A549 treated with CpdA at 1 μM for 4 hours (cell line): ENCODE measurements at places on chromosomes 16 and 17. TPM values are rescaled to one million over a fixed set of nuclear protein-coding genes. Genes with fewer than 3 reads are reported as not detected.

Gene TLCD2
- 1.0 to 1.7 TPM (median 1.1 TPM) in 5 replicates for total RNA-seq

Gene ACAP1
- 1.9 to 7.2 TPM (median 3.1 TPM) in 5 replicates for total RNA-seq

Gene KRTAP9-4
- not detected in 5 replicates for total RNA-seq

Gene SLC46A1
- 18.5 to 23.4 TPM (median 21.3 TPM) in 5 replicates for total RNA-seq

Gene XAF1
- 0.01 to 0.05 TPM in 2 of 5 replicates, not detected in the others for total RNA-seq

Gene NOD2
- total RNA-seq, result not detected in 5 replicates

Gene CX3CL1
- total RNA-seq, result 0.07 to 0.15 TPM (median 0.12 TPM) in 5 replicates

Gene ZNF469
- 9.4 to 16.7 TPM (median 11.5 TPM) in 5 replicates for total RNA-seq

Gene EPOP
- 11.2 to 15.0 TPM (median 14.6 TPM) in 5 replicates for total RNA-seq

Gene C16orf74
- total RNA-seq, result 9.5 to 18.9 TPM (median 16.3 TPM) in 5 replicates

Gene TPSD1
- total RNA-seq, result 0.03 TPM in 1 of 5 replicates, not detected in the others

Gene ANKRD13B
- total RNA-seq, result 18.8 to 27.6 TPM (median 24.3 TPM) in 5 replicates

Gene TXNDC11
- total RNA-seq, result 36.9 to 40.0 TPM (median 39.4 TPM) in 5 replicates

Gene ZG16
- total RNA-seq, result not detected in 5 replicates

Gene ATP2A1
- 1.2 to 2.7 TPM (median 2.2 TPM) in 5 replicates for total RNA-seq

Gene KCNJ18
- total RNA-seq, result 0.03 to 0.07 TPM in 2 of 5 replicates, not detected in the others

Gene FOXN1
- 0.02 to 0.20 TPM (median 0.04 TPM) in 3 of 5 replicates, not detected in the others for total RNA-seq

Gene CCL4L2
- total RNA-seq, result not detected in 5 replicates

Gene KRT16
- 0.43 to 0.96 TPM (median 0.73 TPM) in 5 replicates for total RNA-seq

Gene ATAD5
- 3.5 to 6.9 TPM (median 4.3 TPM) in 5 replicates for total RNA-seq

Gene SPATA22
- total RNA-seq, result not detected in 5 replicates

Gene SLC6A2
- total RNA-seq, result 0.05 TPM in 2 of 5 replicates, not detected in the others

Gene HBQ1
- 4.6 to 8.4 TPM (median 7.2 TPM) in 5 replicates for total RNA-seq

Gene AXIN2
- total RNA-seq, result 0.81 to 1.2 TPM (median 1.0 TPM) in 5 replicates

Gene KRTAP4-4
- not detected in 5 replicates for total RNA-seq

Gene NPIPA8
- total RNA-seq, result 0.99 to 1.4 TPM (median 1.2 TPM) in 5 replicates

Gene NRN1L
- total RNA-seq, result 0.17 to 0.29 TPM in 2 of 5 replicates, not detected in the others

Gene AGRP
- not detected in 5 replicates for total RNA-seq

Gene ZNRF1
- total RNA-seq, result 17.3 to 24.5 TPM (median 23.4 TPM) in 5 replicates

Gene VASN
- total RNA-seq, result 6.0 to 8.4 TPM (median 8.1 TPM) in 5 replicates

Gene KRTAP9-2
- not detected in 5 replicates for total RNA-seq

Gene ZPBP2
- not detected in 5 replicates for total RNA-seq

Gene PLEKHH3
- 11.4 to 20.4 TPM (median 18.3 TPM) in 5 replicates for total RNA-seq

Gene CHST5
- total RNA-seq, result 0.03 TPM in 1 of 5 replicates, not detected in the others

Gene CMTM2
- total RNA-seq, result 0.15 TPM in 1 of 5 replicates, not detected in the others

Gene CYGB
- total RNA-seq, result 1.1 to 1.9 TPM (median 1.2 TPM) in 5 replicates

Gene CD300H
- 0.45 to 0.78 TPM (median 0.63 TPM) in 4 of 5 replicates, not detected in the other for total RNA-seq
